ENCODE measurements at places on chromosomes 2 and 18.

DNA sequence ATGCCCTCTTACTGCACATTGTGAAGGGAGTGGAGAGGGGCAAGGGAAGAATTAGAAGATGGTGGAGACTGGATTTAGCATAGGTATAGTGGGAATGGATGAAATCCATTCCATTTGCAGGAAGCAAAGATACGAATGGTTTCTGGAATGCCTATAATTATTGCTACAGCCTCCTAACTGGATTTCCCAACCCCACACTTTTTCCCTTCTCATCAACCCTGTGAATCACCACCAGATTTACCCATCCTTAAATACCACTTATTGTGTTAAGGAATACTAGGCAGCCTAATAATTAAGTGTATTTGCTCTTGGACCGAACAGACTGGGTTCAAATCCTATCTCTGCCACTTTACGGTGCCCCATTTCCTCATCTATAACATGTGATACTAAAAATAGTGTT lies 39.3 kb upstream of the CREB1 start:
- no peak for DNase-seq

DNA sequence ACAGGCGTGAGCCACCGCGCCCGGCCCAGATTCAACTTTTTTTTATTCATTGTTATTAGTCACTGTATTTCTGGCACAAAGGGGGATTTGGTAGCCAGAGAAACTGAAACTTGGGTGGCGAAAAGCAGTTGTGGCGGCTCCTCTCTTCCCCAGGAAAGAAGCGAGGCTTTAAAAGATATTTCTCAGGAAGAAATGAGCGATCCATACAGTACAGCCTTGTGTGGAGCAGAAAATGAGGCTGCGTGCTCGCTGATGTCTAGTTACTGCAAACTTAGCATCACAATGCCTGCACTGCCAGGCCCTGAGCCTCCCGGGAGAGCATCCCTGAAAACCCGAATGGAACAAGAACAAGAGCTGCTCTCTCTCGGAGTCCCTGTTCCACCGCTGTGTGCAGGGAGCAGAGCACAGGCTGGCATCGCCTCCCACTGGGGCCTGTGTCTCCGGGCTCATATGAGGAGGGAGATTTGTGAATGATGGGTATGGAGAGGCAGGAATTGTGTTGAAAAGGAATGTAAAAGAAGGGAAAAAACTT lies 234.0 kb downstream of the ZNF516 start:
- no peak for DNase-seq

DNA sequence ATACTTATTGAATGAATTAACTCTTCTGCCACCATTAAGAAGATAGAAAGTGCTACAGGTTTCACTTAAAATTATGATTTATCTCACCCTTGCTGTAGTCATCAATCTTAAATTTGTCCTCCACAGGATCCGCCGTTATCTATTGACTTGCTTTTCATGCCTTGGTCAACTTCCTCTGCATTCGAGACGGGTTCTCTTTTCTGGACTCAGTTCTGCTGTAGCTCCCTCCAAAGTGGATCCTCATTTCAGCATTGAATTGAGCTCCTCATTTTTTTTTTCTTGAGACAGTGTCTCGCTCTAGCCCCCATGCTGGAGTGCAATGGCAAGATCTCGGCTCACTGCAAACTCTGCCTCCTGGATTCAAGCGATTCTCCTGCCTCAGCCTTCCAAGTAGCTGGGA lies 27.6 kb downstream of the INPP5D start:
- no peak for DNase-seq

GRCh38 chr2:205806143-205806905 lies 124.0 kb downstream of the NRP2 start:
- DNase-seq: no peak

- no peak for DNase-seq
Observed at GRCh38 chr2:47724221-47724981, 58.5 kb upstream of the MSH6 start.

GRCh38 chr18:39389800-39390379 lies 1824.3 kb upstream of the CELF4 start:
- DNase-seq: no peak

DNA sequence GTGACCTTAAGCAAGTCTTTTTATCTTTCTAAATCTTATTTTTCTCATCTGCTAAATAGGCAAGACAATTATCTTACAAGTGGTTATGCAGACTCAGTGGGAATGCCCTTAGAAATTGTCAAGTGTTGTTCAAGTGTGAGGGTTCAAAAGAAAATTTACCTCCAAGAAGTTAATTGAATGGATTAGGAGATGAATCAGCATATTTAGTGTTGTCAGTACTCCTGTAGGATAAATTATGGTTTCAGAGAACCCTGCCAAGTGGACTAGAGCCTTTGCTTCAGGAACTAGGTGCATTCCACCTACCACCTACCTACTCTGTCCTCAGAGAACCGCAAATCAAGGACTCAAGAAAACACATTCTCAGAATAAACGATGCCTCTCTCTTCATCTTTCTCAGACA lies 69.8 kb upstream of the KCTD1 start:
- DNase-seq: no peak

GRCh38 chr18:59988098-59988706 lies 88.4 kb downstream of the PMAIP1 start:
- no peak for DNase-seq

DNA sequence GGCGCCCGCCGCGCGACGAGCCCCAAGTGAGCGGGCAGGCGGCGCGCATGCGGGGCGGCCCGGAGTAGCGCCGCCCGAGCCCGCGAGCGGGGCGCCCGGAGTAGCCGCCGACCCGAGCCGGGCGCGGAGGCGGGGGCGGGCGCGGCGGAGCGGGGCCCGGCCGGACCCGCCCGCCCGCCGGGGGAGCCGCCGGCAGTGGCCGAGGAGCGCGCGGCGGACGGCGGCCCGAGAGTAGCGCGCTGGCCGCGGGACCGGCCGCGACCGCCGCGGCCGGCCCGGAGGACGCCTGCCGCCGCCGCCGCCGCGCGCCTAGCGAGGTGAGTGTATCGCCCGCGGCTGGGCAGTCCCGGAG lies at the start of gene GALNT1:
Gene GALNT1, plus strand, starts transcription at position 195 of the 352 bp plus-strand sequence. CDS start 72,923 bp downstream, outside the sequence.
- no peak for DNase-seq

DNA sequence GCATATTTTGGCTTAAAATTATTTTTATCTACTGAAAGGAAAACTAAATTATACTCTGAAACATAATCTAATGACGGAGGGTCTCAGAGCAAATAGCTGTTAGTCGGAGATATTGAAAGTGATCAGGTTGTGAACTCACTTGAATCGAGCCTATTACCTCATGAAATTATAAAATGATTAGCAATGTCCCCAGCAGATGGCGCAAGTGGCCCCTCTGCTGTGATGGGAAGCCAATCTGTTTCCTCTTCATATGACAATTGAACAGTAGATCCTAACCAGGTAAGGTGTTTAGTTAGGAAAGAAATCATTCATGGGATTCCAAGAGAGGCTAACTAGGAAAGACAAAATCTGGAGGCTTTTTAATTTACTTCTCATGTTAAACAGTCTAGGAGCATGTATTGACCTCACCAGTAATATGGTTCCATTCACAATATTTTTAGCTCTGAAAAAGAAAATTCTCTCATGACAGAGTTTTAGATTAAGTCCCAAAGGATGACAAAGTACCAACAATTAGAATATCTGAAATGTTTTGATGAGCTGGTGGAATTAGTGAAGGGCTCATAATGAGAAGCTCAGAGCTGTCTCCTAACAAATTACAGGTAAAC lies 29.9 kb upstream of the MPPE1 start:
- DNase-seq: peak; percentile 53

GRCh38 chr2:180125245-180125962 lies 118.3 kb upstream of the CWC22 start:
- DNase-seq: peak; percentile 13

GRCh38 chr18:21662581-21662980 lies 42.0 kb downstream of the ABHD3 start:
- no peak for DNase-seq

DNA sequence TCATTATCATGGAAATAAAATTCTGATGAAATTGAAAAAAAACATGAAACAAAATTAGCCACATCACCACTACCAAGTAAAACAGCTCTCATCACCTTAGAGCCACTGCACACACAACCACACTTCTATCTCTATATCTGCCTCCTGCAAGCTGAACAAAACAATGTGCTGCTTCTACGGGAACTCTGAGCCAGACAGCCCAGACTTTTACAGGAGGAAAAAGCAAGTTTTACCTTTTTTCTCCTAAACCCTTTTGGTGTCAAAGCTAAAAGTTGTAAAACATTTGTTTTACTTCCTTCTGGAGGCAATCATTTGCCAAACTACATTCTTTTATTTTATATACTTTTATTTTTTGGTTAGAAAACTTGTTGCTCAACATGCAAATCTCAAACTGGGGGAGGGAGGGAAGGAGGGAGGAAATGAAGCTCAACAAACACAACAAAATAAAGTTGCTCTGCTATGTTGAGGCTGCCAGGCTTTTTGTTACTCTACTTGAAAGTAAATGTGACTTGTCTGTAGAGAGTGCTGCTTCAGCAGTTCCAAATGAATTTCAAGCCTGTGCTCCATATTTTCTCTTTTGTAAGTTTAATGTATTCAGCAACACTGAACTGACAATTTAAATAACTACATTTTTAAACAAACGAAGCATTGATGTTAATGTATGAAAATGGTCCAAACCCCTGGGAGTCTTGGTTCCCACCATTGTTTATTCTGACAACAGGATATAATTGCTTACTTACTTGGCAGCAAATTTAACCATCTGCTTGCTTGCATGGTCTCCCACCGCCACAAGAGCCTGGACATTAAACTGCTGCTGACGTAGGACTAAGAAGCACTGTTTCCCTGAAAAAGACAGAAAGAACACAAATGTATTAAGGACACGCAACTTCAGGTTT lies 24.5 kb downstream of the DARS1 start:
- DNase-seq: peak; percentile 32

DNA sequence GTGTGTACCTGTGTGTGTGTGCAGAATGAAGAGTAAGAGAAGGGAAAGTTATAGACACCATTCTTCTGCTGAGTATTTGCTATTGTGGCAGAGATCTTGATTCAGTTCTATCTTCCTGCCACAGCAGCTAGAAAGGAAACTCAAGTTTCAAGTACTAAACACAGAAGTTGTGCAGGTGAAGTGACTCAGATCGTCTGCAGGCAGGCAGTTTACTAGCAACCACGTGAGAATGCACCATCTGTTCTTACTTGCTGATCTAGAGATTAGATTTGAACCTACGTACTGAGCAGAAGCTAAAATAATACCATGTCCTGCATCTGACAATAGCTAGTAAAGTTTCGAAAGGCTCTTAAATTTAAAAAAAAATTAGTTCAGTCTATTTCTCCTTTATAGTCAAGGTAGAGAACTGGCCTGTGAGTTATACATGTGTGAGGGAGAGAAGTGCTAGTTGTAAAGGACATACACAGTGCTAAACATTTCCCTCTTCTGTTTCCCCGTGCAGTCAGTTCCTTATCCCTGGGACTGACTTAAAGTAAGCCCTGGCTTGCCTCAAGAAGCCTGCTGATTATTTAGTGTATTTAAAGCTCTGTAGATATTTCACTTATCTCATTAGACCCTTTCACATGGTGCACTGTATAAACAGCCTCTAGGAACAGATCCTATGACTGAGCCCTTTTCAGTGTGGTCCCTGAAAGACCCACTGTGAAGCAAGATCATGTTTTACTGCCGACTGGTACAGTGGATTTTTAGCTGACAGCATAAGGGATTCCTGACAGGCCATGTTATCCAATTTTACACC lies 45.0 kb downstream of the SLC38A11 start:
- peak; percentile 39 for DNase-seq

GRCh38 chr2:240443891-240444301 lies 8.4 kb downstream of the GPC1 start:
- DNase-seq: no peak

- no peak for DNase-seq
Observed at GRCh38 chr2:119739580-119740255, 20.0 kb upstream of the PTPN4 start.

DNA sequence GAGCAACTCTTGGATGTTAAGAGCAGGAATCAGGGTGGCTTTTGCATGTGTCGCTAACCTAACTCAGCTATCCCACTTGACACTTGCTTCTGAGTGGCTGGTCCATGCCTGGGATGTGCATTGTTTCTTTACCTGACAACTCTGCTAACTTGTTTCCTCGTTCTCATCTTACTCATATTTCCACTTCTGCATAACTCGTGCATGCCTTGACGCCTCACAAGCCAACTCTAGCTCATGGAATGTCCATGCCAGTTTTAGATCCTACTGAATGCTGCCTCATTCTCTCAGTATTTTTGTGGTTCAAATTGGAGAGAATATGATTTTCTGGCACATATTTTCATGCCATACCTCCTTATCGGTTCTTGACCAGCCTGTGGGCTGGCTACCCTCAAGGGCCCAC lies 52.5 kb downstream of the CDCA7 start:
- no peak for DNase-seq

- DNase-seq: no peak
Observed at GRCh38 chr2:237966250-237966564, 607 bp upstream of the UBE2F start.

DNA sequence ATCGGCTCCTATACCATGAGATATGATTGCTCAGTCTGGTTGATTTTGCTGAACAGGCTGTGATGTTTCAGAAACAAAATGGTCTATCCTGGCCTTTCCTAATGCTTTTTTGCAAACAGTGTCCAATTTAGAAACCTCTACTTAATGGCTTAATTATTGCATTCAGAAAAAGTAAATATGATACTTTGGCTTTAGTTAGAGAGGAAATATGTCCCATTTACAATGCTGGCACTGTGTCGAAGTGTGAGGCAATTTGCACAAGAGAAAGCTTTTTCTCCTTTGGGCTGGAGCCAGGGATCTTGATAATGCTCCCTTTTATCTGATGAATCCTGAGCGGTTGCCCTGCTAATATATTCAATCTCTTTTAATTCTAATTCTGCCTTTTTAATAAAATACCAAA lies 418.9 kb downstream of the EPHA4 start:
- no peak for DNase-seq

DNA sequence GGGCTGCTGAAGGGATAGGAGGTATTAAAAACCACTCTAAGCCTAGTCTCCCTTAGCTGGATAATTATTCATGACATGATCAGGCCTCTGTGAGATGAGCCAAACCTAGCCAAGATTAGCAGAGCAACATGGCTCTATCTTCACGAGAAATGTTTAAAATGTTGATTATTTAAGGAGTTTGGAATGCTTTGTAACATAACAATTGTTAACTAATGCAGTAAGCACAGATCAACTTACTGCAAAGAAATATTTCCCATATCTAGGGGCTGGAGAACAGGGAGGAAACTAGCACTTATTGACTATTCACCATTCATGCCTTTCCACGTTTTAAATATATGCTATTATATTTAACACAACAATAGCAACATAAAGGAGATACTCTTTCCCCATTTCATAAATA lies 833.7 kb upstream of the CHAC2 start:
- DNase-seq: no peak

- no peak for DNase-seq
Observed at GRCh38 chr2:4903656-4904348, 788.4 kb upstream of the SOX11 start.

Data from activated T-helper 2 cell treated with anti-CD3 and anti-CD28 coated beads, Interferon-gamma antibody, Interleukin-2, Interleukin-4, amounts not matched to agents 10 μg/mL and 5 μg/mL and 100 μg/mL, durations not matched to agents 14 hours and 24 hours and 36 hours (primary cell).